ENCODE measurements at places on chromosomes 2 and 18.

GRCh38 chr18:50944245-50944932 is 23.5 kb upstream of the ELAC1 start:
- DNase-seq = no peak

GRCh38 chr18:24659827-24660720 is 199.6 kb downstream of the HRH4 start:
- DNase-seq = no peak

DNA sequence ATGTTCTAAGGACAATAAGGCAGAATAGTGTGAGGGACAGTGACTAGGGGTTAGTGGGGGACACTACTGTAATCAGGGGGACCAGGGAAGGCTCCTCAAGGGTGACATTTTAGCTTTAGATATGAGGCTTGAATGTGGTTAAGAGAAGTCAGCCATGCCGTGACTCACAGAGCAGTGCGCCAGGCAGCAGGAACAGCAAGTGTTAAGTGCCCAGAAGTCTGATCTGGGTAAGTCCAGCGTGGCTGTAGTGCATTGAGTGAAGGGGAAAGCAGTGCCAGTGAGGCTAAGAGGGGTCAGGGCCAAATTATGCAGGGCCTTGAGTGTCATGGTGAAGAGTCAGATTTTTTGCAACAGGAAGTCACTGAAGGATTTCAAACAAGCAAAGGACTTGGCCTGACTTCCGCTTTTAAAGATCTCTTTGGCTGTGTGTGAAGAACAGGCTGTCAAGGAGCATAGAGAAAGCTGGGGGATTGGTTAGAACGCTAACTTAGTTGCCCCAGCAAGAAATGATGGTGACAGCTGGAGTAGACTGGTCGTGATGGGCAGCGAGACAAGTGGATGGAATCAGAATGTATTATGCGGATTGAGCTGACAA is 151.5 kb downstream of the MSH2 start:
- DNase-seq = no peak

DNA sequence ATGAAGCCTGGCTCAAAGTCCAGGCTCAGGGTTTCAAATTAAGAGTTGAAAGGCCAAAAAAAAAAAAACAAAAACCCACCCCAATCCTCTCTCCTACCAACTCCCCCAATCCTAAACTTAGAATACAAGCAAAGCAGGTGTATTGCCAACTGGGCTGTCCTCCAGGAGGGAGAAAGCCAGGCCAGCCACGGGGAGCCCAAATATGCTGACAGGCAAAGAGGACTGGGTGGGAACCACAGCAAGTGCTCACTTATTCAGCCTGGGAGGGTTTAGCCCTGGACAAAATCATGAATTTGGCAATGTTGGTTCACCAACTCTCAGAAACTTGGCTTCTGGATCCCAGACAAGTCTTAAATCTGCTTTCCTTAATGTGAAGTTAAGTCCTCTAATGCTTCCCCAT is 36.5 kb downstream of the GKN2 start:
- no peak for DNase-seq

GRCh38 chr2:226932443-226932842 is 96.6 kb downstream of the RHBDD1 start:
- no peak for DNase-seq

DNA sequence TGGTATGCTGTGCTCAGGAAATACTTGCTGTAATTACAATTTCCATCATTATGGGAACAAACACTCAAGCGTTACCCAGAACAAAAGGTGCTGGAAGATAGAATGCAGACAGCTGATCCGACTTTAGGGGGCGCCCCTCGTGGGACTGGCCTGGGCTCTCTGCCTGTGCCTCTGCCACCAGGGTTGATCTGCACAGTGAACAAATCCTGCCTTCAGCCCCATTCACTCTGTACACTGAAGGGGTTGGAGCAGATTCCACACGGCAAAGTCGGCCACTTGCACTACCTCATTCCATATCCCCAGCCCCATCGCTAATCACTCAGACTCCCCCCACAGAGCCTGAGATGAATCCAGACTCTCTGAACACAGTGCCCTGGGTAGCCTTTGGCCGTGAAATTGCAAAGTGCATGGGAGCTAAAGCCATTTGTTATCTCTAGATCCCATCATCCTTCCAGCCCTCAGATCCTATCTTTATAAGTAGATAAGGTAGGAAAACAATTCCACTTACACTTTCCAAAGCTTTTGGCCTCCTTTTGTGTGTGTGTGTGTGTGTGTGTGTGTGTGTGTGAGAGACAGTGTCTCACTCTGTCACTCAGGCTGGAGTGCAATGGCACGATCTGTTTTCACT is 69.3 kb downstream of the INPP5D start:
- no peak for DNase-seq

- no peak for DNase-seq
Observed at GRCh38 chr2:109398366-109399015, 215.3 kb downstream of the SEPTIN10 start.

GRCh38 chr2:96715658-96716057 is 24.2 kb downstream of the LMAN2L start:
- no peak for DNase-seq

DNA sequence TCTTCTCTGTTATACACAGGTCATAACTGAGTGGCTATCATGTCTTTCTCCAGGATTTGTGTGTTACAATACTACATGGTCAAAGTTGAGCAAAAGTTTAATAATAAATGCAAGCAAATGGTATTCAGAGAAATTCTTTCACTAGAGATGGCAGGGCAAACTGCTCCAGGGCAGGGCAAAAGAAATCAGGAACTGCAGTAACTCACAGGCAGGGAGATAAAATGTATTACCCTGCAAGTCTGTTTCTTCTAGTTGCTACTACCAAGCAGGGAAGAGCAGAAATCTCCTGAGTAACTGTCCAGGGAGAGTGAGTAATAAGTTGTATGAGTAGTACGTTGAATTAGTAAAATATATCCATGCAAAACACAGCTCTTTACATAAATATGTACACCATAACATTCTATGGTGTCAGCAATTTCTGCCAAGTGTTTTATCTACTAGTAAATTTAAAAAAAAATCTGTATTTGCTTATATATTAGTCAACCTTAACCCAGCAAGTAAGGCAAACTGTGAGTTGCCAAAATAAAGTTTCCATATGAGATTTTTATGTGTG is 404.1 kb downstream of the ZEB2 start:
- no peak for DNase-seq
